ENCODE measurements at places on chromosomes 16 and 17. TPM values are rescaled to one million over a fixed set of nuclear protein-coding genes. Genes with fewer than 3 reads are reported as not detected.

The HAS3 gene
- total RNA-seq = 12.6 TPM

GRCh38 chr16:11149011-11149616, 106.9 kb downstream of the SOCS1 start:
- no peak for DNase-seq

The C16orf96 gene
- total RNA-seq = 0.21 TPM

- no peak for DNase-seq
Observed at GRCh38 chr16:64211331-64211730, 910.5 kb downstream of the CDH11 start.

DNA sequence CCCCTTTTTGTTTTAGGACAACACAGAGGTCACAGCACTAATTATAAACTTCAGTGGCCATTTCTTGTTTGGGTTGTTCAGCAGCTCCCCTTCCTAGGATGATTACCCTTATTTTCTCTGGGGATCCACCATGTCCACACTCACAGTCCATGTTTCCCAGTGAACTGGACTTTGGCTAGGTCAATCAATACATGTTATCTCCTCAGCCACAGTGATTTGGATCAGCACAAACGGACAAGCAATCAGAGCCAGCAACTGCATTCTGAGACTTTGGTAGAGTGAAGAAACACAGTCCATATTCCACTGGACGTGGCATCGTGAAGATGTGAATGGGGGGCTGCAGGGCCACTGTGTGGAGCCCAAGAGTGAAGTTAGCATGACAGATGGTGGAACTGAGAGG, 4.6 kb downstream of the TMEM220 start:
- DNase-seq = no peak

The SCRN2 gene
- total RNA-seq = 30.9 TPM

DNA sequence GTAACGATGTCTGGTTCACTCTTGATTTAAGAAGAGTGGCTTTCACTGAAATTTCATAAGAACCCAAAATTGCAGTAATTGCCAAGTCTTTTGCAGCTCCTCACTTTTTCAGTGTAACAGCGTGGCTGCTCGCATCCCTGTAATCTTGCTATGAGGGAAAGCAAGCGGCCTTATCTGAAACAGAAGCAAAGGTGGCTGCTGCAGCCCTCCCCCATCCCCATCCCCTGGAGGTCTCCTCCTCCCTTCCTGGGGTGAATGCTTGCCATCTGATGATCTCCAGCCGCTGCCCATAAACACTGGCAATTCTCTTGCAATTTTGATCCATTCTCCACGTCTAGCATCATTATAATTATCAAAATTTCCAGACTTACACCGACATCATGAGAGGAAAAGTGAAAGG, 182.5 kb upstream of the ASIC2 start:
- no peak for DNase-seq

The MYH8 gene
- total RNA-seq = not detected

DNA sequence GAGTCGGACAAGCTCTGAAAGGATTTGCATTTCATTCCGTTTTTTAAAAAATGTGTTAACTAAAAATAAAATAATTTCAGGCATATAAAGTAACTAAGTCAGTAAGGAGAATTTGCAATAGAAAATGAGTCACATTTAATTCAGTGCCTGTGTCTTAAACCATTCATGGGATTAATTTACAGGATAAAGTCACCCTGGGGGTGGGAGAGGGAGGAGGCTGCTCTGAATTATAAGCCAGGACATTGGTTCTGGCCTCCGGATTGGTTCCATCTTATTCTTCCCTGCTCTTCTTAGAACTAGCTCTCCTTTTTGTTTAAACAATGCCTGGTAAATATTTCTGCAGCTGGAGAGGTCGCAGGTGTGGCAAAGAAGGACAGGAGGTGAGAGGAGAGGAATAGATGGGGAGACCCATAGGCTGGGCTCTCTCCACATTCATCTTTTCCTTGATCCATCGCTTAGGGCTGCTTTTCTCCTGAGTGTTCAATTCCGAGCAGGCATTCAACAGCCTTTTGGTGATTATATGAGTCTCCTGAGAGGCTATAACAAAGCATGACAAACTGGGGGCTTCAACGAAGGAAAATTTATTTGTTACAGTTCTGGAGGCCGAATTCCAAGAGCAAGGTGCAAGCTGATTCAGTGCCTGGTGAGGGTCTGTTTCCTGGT, 319.2 kb downstream of the PHKB start:
- DNase-seq = no peak

DNA sequence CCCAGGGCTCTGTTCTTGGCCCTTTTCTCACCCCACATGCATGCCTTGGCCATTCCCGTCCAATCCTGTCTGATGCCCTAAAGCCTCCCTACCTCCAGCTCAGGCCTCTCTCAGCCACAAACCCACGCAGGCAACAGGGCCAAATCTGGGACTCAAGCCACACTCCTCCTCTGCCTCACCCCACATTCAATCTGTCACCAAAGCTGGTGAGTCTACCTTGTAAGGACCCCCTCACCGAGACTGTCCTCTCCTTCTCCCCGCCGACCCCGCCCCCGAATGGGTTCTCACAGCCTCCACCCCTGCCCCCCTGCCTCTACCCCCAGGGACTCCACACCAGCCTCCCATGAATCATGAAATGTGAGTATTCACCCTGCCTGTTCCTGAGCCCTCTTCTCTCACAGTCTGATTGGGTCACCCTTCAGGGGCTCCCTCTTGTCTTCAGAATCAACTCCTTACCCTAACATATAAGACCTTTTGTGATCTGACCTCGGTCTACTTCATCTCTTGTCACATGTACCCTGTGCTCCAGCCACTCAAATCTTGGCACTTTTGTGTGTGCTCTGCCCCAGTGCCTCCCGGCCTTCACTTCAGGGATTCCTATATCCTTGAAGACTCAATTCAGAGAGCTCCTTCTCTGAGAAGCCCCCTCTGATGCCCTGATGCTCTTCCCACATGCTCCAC, 10.7 kb downstream of the EPOP start:
- DNase-seq = no peak

DNA sequence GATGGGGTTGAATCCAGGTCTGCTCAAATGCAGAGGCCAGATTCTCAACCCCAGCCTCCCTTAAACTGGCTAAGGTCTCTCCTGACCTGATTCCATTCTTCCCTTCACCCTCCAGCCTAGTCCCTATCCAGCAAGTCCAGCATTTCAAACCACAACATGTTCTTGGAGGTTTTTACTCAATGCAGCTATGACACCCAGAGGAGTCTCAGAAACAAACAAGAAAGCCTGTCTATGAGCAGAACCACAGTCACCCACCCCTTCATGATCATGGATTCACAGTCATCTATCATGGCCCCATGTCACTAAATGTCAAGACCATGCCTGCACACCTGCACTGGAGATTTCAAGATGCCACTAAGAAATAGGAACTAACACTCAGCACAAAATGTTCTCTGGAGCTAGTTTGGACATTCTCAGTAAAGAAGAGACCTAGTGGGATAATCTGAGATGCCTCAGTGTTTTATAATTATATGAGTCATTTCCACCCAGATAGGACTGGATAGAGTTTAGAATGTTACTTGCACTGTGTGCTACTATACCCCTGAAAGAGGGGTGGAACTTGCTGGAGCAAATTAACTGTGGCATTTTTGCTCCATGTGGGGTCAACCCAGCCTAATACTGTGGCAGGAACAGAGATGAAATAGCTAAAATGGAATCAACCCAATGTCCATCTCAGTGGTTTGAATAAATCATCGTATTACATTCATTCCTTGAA, 9.5 kb upstream of the METTL22 start:
- no peak for DNase-seq

The TSPOAP1 gene
- total RNA-seq = 20.2 TPM

DNA sequence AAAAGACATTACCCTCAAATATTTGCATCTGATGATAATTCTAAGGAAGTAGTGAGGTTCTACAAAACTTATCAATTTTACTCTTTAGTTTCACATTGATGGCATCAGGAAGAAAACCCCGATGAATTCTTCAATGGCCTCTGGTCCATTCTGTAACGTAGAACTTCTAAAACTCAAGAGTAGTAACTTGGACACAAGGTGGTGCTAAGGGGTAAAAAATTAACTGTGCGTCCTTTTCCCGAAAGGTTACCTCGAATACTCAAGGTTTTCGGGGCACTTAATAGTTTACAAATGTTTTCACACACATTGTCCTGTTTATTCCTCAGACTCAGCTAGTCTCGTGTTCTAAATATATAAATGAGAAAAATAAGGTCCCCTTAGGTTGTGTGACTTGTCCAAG, 517.3 kb upstream of the ZFHX3 start:
- no peak for DNase-seq

GRCh38 chr17:81553616-81554181, 1.5 kb upstream of the FAAP100 start:
- DNase-seq = no peak

- no peak for DNase-seq
Observed at GRCh38 chr16:84754353-84754856, 54.6 kb downstream of the USP10 start.

The PLXDC1 gene
- total RNA-seq = 19.5 TPM

- DNase-seq = peak; percentile 58
Observed at GRCh38 chr16:16042076-16042475, 92.7 kb downstream of the ABCC1 start.

DNA sequence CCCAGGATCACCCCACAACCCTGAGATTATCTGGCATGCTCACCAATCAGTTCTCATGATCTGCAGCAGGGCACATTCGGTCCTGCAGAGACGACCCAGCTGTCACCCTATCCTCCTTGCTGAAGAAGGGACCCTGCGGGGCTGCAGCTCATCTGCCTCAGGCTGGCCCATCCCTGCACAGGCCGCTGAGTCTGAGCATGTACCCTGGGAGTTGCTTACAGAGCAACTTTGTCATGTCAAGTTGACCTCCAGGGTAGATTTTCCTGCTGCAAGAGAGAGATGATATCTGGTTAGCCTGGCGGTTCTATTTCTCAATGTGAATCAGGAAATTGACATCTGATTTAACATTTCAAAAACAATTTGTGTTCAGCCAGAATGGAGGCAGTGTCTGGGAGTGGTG, 36.0 kb upstream of the ADCY9 start:
- no peak for DNase-seq

DNA sequence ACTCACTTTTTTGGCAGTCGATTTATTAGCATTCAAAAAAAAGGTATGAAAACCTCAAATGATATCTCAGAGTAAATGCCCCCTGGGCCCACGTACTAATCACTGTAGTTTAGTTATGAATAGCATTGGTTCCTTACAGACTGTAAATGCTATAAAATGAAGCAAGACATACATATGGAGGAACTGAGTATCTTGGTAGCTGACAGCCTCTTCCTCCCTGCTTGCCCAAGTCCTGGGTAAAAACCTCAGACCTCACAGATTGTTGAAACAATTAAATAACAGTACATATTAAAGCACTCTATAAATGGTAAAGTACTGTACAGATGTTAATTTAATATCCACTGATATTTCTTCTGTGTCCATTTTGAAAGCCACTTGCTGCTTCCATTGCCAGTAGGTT, 33.2 kb upstream of the ABCC11 start:
- no peak for DNase-seq

GRCh38 chr16:23504076-23504452, 6.2 kb downstream of the GGA2 start:
- peak; percentile 53 for DNase-seq

DNA sequence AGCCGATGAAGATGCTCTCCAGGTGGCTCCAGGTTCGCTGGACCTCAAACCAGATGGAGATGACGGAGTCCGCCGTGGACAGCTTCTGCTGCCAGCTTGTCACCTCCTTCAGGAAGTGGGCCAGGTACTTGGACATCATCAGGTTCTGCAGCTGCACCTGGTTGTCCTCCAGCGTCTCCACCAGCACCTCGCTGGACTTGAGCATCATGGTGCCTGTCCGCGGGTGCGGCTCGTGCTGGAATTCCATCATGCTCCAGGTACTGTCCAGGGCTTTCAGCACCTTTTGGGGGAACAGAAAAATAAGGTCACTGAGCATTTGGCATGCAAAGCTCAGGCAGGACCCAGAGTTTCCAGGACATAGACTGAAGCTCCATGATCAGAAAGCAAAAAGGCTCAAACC, 69.7 kb downstream of the DNAH17 start:
- no peak for DNase-seq

The ZCCHC14 gene
- total RNA-seq = 23.9 TPM

- DNase-seq = no peak
Observed at GRCh38 chr16:86651823-86652222, 73.5 kb downstream of the FOXL1 start.

DNA sequence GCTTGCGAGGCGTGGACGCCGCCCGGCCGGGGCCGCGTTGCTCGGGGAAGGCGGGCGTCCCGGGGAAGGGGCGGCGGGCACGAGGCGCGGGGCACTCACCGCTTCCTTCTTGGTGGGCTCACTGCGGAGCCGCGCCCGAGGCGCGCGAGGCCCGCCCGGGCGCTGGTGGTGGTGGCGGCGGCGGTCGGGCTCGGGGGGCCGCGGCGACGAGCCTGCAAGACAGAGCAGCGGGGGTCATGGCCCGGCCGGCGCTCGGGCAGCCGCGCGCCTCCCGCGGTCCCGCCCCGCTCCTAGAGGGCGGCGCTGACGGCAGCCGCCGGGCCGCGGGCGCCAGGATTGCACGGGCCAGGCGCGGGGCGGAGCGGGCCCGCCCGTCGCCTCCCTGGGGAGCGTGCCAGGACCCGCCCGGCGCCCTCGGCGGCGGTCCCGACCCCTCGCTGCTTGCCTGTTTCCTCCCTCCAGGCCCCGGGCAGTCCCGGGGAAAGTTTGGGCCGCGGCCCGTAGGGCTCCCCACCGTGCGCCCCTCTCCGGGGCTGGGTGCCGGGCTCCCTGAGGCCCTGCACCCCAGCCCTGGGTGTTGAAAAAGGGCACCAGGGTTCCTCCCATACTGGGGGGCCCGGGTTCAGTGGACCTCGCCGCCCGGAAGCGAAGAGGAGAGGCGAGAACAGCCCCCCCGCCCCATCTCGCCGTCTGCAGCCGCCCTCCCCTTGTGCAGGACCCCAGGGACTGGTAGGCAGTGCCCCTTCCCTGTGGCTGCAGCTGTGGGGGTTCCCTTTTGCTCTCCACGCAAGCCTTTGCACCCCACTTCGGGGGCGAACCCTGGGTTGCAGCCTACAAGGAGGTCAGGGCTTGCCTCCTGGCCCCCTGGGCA, at the start of gene C16orf74:
TSS of gene C16orf74 (minus strand) at position 270 of the 871 bp plus-strand sequence. CDS start 15,879 bp downstream, outside the sequence.
- peak; percentile 61 for DNase-seq

The CCL8 gene
- total RNA-seq = 1.6 TPM

DNA sequence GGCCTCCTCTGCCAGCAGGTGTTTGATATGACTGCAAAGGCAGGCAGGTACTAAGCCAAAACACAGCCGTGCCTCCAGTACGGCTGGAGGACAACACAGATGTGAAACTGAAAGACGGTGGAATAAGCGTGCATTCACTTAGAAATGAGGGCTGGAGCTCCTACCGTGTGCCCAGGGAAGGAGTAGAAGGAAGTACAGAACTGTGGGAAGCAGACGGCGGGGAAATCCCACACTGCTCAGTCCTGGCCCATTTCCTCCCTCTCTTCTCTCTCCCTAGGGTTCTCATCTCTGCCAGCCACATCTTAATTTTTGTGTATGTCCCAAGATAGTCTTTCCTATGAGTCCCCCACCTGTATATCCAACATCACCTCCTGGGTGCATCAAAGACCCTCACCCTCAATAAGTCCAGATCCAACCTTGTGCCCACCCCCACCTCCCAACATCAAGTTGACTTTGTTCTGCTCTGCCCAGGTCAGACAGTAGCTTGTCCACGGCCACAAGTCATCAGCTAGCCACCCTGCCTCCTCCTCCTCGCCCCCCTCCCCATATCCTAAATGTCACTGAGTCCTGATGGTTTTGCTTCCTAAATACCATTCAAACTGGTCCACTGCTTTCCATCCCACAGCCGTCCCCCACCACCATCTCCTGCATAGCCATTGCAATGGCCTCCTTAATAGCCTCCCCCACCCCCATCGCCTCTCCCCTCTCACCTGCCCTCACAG, 77.1 kb upstream of the RPL38 start:
- DNase-seq = no peak

- DNase-seq = no peak
Observed at GRCh38 chr17:78166416-78166815, 2.0 kb upstream of the SYNGR2 start.

The CACNG4 gene
- total RNA-seq = 5.1 TPM
